ENCODE measurements at places on chromosomes 6 and 20.
A peak's percentile ranks its signal among the peaks of the same experiment; 100 is the strongest.

DNA sequence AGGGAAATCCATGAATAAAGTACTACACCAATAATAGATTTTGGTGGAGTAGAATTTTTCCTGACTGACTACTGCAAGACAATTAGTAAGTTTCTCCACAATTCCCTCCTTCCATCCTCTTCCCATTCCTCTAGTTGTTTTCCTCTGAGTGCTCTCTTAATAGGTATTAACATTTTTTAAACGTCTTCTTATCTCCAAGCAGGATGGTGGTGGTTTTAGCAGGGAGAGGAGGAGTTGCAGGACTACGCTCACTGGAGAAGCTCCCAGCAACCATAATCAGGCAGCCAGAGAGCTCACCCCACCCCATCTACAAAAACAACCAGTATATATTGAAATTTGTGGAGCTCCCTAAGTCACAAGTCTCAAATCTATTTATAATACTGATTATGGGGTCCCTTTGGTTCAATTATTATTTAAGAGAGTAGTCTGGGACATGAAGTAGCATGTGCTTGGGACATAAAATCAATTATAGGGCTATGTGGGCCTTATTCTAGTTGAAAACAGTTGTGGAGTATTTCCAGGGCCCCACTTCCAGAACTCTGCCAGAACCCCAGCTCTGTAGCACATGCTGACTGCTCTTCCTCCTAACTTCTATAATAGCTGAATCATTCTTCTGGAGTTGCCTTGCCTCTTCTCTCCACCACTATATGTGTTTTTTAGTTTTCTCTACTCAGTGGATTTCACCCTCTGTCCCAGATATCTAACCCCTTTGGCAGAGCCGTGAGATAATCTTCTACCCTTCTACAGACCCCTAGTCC lies 49.8 kb downstream of the MYB start:
- DNase-seq = no peak

- DNase-seq = no peak
These were observed 414.9 kb downstream of the KIF16B start for GRCh38 chr20:16158090-16158975.

DNA sequence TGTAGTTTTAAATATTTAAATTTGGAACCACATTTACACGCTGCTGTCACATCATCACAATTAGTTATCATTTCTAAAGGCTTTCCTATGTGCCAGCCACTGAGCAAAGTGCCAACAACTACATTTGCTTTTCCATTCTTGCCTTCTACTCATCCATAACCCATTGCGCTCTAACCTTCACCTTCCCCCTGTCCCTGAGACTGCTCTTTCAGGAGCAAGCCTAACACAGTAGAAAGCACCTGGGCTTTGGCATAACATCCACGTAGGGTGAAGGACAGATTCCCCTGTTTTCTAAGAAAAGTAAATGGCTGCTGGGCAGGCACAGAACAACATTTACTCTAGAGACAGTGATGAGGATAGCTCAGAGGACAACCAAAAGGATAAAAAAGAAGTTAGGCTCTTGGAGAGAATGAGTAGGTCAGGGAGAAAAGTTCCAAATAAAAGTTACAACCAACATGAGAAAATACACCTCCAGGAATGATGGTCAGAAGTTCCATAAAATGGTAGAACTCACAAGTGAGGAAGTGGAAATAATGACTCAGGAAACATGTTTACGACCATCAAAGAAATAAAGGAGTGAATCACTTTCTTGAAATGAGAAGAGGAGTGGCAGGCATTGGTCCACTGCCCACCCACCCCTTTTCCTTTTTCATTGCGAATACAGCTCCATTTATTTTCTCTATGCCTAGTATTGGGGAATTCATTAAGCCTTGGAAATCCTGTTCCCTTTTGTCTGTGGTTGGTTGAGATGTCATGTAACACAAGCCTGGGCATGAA lies 77.2 kb downstream of the PFDN4 start:
- no peak for DNase-seq

- DNase-seq = peak; percentile 21
These were observed 52.6 kb upstream of the SYNJ2 start for GRCh38 chr6:157929076-157929475.

GRCh38 chr20:36415475-36416002 lies 109.4 kb downstream of the DLGAP4 start:
- no peak for DNase-seq

DNA sequence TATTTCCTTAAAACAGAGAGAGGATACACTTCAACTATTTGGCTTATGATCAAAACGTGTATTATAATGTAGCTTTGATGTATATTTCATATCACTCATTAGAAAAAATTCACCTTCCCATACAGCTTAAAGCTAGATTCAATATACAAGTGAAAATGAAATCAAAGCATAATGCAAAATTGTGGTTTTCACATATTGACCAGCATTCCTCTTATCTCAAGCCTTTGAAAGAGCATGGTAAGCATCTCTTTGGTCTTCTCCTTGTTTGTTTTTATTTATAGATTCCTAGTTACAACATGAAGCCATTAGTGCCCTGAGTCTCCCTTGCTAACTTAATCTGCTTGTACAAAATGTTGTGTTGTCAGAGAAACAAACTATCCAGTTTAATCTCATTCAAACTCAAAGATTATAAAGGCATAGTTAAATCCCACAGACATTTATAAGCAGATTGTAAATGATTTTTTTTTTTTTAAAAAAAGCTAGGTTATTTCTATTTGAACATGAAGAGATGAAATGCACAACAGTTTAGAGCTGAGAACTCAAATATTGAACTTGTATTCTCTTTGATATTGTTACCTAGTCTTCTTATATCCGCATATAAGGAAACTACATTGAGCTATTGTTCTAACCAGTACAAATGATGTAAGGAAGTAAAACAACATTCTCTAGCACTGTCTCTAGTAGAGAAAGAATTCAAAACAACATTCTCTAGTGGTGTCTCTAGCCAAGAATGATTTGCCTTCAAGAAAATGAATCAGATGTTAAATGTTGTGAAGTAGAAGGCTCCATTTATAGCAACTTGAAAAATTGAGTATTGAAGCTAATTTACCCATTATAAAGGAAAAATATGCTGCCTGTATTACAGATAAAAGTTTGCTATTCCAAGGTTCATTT lies 31.2 kb upstream of the SMIM28 start:
- no peak for DNase-seq

- no peak for DNase-seq
These were observed 109.0 kb downstream of the PRND start for GRCh38 chr20:4830696-4831095.

- no peak for DNase-seq
These were observed 1.5 kb downstream of the PSORS1C1 start for GRCh38 chr6:31115941-31116560.

DNA sequence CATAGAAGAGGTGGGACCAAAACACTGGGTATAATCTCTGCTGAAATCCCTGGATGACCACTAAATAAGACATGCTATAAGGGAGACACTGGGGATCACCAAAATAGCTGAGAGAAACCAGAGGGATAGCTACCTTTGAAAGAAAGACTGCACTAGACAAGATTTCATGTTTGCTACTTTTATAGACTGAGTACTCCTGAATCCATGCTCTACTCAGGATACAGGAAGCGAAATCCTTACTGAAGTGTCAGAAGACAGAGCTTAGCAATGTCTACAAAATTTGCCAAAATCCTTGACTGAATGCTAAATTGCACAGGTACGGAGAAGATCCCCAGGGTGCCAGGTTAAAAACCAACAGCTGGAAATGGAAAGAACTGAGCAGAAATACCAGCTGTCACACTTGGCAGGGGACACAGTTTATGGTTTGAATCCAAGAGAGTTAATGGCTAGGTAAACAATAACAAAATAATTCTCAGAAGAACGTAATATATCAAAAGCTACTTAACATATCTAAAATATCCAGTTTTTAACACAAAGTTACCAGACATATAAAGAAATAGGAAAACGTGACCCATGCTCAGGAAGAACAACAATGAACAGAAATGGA lies 125.4 kb downstream of the MAN1A1 start:
- DNase-seq = no peak

GRCh38 chr6:34793877-34794276 lies 2.0 kb downstream of the BLTP3A start:
- DNase-seq = no peak

- DNase-seq = peak; percentile 40
These were observed 55.8 kb upstream of the SMOC2 start for GRCh38 chr6:168385037-168385759.

- DNase-seq = no peak
These were observed 353.3 kb upstream of the ARID1B start for GRCh38 chr6:156423829-156424228.

- no peak for DNase-seq
These were observed 851.3 kb downstream of the TFAP2A start for GRCh38 chr6:9563568-9563967.

DNA sequence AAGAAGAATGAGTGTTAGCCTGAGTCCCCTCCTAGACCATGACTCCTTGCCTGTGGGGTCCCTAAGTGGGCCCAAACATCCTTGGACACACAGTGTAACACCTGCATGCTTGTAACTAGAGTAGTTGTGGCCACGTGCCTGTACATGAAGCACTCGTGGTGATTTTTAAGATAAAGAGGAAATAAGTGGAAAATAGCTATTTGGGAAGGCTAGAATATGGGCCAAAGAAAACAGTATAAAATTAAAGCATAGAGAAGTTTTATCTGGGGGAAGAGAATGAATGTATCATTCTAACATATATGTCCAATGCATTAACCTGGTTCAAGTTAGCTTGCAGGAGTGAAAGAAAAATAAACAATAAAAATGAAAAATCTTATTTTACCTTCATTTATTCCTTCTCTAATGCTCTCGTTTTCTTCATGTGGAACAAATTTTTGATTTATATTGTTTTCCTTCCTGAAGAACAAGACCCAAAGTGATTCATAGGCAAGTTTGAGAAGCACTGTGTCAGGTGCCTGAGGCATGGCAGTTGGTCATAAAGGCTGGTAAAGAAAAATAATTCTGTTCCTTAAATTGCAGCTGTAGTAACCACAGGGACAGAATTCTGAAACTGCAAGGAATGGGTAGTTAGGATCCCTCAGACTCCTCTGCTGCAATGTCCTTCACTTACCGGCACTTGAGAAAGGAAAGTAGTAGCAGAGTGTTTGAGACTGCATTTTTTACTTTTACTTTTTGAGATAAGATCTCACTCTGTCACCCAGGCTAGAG lies 8.5 kb upstream of the CST3 start:
- DNase-seq = no peak

DNA sequence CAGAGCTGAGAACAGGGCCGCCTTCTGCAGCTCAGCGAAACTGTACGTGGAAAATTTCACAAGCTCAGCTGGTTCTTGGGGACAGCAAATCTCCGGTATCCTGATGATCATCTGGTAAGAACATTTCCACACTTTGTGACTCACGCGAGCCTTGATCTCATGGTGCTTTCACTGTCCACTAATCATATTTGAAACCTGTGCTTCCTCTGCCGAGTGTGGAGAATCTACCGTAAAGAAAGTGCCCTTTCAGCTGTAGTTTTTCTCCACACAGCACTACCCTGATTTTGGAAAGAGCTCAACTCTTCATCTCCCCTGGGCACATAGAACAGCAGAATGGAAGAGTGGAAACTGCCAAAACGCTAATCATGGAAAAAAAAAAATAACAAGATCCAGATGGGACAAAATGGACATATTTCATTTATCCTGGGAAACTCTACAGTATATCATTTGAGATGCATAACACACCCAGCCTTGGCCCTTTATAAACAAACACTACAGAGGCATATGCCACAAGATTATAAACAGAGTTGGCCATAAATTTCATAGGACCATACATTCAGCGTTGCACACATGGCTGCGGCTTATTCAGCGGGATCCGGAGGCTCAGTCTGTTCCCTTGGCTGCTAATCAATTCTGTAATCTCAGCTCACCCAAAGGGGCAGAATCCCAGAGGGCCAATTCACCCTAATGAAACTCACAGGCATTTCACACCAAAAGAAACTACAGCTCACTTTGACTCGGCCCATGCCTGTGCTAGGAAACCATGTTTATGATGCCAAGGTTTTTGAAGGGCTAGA lies 434.5 kb downstream of the HDGFL1 start:
- peak; percentile 16 for DNase-seq

DNA sequence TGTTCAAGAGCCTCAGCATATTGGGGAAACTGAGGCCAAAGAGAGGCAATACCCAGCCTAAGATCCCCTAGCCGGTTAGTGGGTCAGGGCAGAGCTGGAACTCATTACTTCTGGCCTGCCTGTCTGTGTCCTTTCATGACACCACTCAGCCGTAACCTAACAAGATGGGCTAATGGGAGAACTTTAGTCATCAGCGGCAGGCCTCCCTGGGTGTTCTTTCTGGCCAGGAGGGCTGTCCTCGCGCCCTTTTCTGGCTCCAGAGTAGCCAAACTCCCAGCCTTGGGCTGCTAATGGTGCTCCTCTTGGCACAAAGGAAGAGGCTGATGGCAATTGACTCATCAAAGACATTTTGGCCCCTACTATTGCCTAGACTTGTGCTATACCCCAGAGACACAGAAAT lies 76.6 kb downstream of the NCR2 start:
- no peak for DNase-seq

GRCh38 chr6:247351-247750 lies 44.9 kb upstream of the DUSP22 start:
- no peak for DNase-seq

GRCh38 chr20:24436160-24436559 lies 33.3 kb upstream of the SYNDIG1 start:
- no peak for DNase-seq

DNA sequence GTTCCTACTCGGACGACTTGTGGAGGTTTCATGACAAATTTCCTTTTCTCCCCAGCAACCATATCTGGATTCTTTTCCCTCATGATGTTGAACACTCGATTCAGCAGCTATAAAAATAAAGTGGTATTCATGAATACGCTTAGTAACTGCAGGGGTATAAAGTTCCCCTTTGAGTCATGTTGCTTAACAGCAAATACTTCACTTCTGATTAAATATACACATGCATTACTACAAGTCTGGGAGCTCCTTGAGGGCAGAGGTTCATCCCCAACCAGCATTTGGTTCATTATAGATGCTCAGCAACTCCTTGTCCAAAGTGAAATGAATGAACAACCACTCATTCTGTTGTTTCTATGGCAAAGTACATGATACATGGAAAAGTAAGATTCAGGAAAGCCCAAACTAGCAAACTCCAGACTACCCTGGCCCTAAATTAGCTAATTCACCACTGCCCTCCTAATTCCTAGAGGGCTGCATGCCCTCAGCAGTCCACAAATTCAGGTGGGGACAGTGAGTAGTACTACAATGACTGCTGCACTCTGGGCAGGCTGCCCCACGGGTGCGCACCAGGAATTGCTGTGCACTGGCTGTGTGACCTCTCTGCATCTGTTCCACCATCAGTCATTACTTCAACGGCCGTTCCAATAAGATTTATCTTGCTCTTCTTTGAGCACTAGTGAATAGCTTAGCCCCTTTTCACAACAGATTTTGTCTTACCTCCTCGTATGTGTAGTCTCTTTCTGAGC lies 15.2 kb downstream of the EIF2S2 start:
- DNase-seq = no peak

DNA sequence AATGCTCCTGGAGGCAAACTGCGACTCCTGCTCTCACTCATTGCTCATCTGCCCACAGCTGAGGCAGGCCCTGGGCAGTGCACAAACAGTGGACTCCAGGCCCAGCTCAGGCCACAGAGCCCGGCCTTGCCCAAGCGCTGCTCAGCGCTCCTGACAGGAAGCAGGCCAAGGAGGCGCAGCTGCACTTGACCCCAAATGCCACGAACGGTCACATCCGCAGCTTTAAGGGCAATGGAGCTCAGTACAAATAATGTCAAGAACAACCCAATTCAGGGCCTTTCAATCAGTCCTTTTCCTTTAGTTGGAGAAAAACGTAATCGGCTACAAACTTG lies 33.8 kb downstream of the RRBP1 start:
- no peak for DNase-seq
